ENCODE measurements at places on chromosomes 5 and 9.

GRCh38 chr9:108859459-108860114, 2.5 kb upstream of the ACTL7A start:
- DNase-seq: no peak

- DNase-seq: no peak
Measured at GRCh38 chr9:91515074-91515687, 91.5 kb upstream of the NFIL3 start.

DNA sequence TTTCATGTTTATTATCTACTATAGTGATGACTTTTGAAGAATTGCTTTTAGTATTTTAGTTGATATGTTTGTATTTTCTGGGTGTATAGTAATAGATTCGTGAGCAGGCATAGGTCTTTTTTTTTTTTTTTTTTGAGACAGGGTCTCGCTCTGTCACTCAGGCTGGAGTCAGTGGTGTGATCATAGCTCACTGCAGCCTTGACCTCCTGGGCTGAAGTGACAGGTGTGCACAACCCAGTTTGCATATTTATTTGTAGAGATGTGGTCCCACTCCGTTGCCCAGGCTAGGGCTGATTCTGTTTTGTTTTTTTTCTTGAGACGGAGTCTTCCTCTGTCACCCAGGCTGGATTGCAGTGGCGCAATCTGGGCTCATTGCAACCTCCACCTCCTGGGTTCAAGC, 11.9 kb downstream of the ERBIN start:
- no peak for DNase-seq

- DNase-seq: no peak
Measured at GRCh38 chr9:137045294-137046087, 486 bp downstream of the NPDC1 start.

DNA sequence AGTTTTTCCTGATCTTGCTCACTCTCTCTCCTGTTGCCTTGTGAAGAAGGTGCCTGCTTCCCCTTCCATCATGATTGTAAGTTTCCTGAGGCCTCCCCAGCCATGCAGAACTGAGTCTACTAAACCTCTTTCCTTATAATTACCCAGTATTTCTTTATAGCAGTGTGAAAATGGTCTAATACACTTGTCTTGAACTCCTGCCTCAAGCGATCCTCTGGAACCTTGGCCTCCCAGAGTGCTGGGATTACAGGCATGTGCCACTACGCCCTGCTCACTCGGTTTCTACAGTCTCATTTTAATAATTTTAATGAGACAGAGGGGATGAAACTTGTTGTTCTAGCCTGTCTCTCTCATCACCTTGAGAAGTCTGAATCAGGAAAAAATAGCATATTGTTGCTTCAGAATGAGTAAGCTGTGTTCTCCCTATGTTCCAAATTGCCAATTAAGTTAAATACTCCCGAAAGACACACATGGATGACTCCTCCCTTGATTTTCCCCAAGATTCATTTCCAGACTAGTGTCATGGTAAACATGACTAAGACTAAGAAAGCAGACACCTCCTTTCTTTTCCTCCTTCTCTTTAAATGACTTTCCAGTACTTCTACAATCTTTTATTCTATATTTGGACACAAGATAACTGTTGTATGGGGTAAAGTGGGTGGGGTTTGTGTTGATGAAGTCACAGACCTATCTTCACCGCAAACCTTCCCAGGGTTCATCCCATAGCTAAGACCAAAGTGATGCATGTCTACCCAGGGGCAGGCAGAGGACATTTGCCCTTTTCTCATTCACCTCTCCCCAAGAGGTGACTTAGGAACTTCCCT, 7.8 kb upstream of the DNAJC18 start:
- no peak for DNase-seq

DNA sequence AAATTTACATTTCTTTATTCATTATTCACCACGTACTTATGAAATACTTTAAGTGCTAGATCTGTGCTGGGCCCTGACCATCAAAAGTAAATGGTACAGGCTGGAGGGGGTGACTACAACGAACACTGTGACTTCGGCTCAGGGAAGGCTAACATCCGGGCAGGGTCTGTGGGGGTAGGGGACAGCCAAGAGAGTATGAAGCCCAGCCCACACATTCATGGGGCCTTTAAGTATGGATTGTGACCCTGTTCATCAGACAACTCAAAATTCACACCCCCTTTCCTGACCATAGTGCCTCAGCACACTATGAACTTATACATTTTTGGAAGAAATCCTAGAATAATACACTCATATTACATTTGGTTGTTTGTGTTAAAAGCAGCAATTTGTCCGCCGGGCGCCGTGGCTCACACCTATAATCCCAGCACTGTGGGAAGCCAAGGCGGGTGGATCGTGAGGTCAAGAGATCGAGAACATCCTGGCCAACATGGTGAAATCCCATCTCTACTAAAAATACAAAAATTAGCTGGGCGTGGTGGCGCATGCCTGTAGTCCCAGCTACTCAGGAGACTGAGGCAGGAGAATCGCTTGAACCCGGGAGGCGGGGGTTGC, 33.3 kb downstream of the MORN5 start:
- DNase-seq: no peak

GRCh38 chr5:31531543-31531887, 378 bp downstream of the DROSHA start:
- peak; percentile 48 for DNase-seq

GRCh38 chr5:71937921-71938698, 169.2 kb upstream of the MAP1B start:
- no peak for DNase-seq

DNA sequence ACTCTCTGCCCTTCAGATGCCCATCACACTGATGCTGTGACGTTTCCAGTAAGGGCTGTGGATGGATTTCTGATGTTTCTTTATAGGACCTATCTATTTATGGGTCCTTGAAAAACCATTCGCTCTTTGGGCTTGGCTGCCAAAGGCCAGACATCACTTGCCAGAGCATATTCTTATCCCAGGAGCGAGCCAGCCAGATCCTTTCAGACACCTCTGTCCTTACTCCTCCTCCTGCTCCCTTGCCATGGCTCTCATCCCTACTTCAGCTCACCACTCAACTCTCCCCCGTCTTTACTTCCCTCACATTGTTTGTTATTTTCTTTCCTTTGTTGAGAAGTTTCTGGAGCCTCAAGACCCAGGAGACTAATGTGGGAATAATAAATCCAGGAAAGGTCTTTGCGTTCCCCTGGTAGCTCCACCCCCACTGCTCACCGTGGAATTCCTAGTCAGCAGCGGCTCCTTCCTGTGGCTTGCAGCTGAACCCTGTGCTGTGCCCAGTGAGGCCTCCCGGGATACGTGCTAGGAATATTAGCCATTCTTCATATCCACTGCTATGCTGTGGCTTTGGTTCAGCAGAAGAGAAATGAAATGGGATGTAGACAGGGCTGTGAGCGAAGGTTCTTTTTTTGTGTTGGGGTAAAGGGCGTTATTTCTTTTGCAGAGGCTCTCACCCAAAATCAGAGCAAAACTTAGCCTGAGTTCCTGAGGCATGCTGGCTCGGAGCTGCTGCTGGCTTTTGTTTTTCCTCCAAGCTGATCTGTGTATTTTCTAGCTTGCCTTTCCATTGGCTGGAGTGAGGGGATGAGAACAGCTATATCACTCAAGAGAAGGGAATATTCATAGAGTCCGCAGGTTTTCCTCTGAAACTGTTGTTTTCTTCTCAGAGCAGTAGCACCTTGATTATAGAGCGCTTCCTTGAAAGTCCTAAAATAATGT, 171.1 kb downstream of the SAXO1 start:
- peak; percentile 43 for DNase-seq

DNA sequence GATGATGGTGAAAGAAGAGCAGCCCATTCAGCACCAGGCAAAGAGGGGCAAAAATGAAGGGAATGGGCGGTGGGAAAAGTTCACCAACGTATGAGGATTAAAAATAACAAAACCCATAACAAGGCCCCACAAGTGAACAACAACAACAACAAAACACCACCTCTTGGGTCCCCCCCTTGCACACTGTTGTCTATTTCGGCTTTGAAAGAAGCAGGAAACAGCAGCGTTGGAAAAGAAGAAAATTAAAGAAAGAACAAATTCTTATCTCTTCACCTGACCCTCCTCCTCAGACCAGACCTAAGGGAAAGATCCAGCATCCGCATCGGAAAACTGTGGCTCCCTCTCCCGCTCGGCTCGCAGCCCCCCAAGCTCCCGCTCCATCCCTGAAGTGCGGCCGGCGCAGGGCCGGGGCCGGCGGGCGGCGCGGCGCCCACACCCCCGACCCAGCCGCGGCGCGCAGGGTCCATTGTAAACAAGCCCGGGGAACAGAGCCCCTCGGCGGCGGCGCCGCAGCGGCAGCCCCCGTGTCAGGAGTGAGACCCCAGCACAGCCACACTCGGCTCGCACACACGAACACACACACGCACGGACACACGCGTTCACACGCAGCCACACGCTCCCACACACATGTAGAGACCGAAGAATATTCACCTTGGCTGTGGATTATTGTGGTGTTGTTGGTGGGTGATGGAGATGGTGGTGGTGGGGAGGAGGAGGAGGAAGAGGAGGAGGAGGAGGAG, 535 bp downstream of the RFX3 start:
- DNase-seq: peak; percentile 59

DNA sequence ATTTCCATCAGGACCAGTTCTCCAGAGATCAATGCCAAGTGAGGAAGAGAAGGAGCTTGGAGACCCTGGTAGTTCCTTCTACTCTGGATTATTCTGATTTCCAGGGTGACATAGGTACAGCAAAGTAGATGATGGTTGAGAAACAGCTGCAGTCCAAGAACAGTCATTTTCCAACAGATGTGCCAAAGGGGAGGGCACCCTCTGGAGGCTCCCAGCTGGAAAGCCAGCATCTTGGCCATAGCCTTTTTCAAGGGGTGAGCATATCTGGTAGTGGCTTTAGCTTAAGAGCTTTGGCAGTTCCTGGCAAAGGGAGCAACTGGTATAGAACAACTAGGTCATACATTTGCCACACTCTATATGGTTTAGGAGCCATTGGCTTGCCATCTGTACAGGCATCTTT, 492.7 kb downstream of the RASEF start:
- DNase-seq: no peak

DNA sequence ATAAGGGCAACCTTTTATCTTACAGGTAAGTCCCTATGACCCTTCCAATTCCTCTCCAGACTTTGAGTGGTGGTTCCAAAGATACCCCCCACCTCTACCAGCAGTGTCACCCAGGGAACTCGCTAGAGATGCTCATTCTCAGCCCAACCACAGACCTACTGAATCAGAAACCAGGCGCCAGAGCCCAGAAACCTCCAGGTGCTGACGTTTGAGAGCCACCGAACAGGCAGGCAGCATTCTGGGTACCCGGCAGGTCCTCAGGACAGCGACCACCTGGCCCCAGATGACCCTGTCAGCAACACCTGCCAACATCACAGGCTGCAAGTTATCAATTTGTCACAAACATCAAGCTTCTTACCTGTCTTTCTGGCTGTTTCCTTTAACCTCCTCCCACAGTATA, 19.5 kb downstream of the RAPGEF1 start:
- no peak for DNase-seq

Measured in mesothelial cell of epicardium (in vitro differentiated cells).